ENCODE measurements at places on chromosomes 7 and 10.

DNA sequence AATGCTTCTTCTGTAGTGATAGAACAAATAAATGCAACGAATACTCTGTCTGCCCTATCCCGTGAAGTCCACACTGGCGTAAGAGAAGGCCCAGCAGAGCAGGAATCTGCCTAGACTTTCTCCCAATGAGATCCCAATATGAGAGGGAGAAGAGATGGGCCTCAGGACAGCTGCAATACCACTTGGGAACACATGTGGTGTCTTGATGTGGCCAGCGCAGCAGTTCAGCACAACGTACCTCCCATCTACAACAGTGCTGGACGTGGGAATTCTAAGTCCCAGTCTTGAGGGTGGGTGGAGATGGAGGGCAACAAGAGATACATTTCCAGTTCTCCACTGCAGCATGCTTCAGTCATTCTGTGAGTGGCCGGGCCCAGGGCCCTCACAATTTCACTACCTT lies 45.8 kb downstream of the FIGNL1 start:
- no peak for ATAC-seq

GRCh38 chr7:100400656-100401055 lies 27.4 kb downstream of the PILRA start:
- no peak for ATAC-seq

DNA sequence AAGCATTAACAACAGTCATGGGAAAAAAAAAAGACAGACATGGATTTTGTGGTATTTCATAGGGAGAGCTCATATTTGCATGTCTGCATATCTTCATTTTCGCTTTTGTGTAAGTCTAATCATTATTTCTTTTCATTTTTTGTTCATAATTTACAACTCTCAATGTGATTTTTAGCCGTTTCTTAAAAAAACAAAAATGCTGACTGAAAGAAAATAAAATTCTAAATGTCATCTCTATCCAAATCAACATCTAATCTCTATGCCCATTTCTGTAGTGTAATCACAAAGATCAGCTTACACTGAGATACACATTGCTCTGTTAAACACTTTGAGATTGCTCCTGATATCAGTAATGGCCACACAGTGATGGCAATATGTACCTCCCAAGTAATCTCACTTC lies 29.2 kb downstream of the CHRM2 start:
- ATAC-seq: no peak

DNA sequence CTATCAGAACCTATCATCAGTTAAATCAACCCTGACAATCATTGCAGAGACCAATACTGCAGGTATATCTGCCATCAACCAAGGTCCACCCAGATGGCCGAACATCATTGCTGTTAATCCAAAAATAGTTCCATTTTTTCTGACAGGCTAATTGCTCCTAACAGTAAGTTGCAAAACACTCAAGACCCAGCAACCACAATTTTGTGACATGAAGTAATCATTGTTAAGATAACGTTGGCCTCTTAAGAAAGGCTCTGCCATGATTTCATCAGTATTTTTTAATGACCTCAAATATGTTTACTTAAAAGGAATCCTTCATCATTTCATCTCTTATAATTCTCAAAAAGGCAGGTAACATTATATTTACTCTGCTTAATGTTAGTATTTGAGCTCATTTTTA lies 553.4 kb upstream of the POM121L12 start:
- no peak for ATAC-seq

DNA sequence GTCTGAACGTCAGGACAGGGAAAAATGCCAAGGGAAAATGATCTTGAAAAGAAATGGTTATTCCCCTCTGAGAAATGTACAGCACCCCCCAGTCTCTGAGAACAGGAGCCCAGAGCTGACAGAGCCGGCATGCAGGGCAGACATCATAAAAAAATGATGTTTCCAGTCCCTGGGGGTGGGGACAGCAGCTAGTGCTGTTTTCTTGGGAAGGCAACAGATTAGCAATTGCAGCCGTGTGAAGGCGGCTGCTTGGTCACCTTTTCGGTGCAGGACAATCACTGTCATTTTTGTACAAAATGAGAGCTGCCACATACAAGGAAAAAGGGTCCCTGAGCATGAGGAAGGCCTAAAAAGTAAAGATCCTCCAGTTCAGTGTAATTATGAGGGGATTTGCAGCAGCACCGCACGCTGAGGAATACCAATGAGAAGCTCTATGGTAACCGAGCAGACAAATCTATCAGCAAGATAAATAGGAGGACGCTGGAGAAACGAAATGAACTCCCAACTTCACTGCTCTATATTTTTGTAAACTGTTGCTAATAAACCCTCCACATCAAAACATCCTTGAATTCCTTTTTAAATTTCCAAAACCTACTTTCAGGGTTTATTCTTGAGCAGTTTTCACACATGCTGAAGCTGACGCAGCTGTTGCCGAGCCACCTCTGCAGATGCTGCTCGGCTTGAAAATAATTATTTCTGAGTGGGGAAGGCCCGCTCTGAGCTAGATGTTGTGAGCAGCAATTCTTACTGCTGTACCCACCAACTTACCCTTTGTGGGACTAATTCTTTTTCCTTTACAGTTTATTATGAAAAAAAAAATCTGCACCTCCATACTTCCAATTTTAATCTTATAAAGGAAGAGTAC lies 98.2 kb upstream of the NEBL start:
- no peak for ATAC-seq

GRCh38 chr10:79238606-79239005 lies 108.7 kb upstream of the PPIF start:
- no peak for ATAC-seq

DNA sequence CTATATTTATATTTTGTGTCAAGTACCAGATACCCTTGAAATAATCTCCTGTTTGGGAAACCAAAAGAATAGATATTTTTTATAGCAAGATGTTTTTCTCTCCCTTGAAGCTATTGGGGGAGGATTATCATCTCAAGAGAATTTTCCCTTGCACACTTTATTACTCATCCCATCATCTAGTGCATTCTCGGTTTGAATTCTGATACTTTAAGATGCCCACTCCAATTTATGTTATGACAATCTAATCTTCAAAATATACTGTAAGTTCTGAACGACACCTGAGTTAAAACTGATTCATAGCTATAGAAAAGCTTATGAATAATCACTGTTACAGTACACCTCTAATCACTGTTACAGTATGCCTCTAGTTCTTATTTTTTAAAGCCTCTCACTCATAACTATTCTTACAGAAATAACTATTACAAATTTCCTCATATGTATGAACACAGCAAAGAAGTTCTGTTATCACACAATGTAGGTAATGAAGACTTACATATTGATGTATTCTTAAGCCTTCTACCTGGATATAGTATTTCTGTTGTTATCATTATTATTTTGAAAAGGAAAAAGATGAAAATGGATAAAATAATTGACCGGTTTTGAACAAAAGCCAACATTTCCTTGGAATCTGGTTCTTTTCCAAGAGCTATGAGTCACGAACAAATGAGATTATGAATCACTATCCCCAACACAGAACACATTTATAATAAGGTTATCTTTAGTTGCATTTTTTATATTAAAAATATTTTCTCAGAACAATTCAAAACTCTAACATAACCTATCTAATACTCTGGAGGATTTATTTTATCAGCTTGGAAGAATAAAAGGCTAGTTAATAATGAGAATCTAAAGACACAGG lies 72.3 kb upstream of the FAM13C start:
- no peak for ATAC-seq

- ATAC-seq: no peak
Measured at GRCh38 chr7:96055717-96056116, 266.2 kb downstream of the SLC25A13 start.

- no peak for ATAC-seq
Measured at GRCh38 chr7:151794508-151795167, 82.3 kb downstream of the PRKAG2 start.

GRCh38 chr10:110632591-110633215 lies 11.4 kb upstream of the RBM20 start:
- no peak for ATAC-seq

GRCh38 chr10:51000164-51000563 lies 74.1 kb upstream of the PRKG1 start:
- ATAC-seq: no peak

GRCh38 chr7:4470246-4470645 lies 211.8 kb upstream of the FOXK1 start:
- ATAC-seq: no peak

- ATAC-seq: no peak
Measured at GRCh38 chr10:74307061-74307651, 156.1 kb downstream of the ADK start.

DNA sequence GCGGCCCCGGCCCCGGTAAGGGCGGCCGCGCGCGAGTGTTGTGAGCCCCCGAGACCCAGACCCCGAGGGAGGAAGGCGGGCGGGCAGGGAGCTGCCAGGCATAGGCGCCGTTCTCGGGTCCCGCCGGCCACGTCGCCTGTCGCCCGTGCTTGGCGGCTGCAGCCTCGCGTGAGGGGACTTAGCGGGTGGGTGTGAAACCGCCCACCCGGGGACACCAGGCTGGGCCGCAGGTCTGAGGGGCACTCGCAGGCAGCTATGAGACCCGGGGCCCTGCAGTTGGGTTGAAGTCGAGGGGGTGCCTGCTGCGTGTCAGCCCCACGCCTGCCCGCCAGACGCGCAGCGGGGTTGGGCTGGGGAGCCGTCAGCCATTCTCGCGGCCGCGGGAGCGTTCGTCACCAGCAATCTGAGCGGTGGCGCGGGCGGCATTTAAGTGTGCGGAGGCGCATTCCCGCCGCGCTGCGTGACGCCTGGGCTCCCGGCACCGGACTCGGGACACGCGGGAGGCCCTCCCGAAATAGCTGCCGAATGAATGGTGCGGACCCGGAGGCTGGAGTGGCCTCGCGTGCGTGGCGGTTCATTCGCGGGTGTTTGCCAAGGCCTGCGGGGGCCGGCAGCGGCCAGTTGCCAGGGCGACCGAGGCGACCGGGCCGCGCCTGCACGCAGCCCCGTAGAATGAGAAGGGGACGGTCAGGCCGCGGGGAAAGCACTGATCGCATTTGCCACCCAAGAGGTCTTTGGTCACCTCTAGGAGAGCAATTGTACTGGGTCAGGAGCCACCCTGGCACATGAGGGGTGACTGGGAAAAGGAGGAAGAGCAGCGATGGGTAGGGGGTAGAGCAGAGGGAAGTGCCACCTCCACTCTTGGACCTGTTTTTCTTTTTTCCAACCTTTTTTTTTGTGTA lies 750 bp downstream of the ZNF398 start:
- ATAC-seq: peak; percentile 39

- ATAC-seq: peak; percentile 46
Measured at GRCh38 chr7:76397409-76398183, 11.9 kb downstream of the SSC4D start.
